ENCODE measurements at places on chromosomes 1 and 21.

DNA sequence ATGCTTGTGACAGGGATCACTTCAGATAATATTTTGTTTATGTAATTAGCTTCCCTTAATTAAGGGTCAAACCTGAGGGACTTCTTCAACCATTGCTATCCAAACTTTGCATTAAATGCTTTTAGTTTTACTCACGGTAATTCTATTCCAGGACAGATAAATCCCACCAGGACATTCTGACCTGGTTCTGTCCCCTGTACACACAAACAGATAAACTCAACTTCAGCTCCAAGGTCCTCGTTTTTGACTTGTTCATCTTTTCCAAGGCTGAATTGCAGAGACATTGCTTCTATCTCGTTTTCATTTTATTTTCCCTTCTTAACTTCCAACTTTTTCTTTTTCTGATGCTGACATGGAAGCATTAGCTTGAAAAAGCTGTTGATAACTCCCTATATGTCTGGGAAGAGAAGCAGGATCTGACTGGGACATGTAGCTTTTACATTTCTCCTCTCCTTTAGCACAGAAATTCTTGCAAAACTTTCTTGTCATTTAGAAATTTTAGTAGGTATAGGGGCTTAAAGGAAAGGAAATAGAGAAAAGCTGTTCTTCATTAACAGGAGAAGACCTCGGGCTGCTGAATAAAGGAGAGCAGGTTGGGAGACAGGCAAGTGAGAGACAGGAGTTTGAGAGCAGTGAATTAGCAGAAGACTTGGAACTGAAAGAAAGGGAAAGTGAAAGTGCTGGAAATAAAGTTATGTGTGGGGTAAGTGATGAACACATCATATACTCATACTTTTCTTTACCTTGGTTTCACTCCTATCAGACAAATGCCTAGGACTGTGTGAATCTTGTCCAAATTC is 231.7 kb upstream of the B3GALT2 start:
- peak overlapping the region; percentile 33 for H3K4me3 ChIP-seq
- H3K4me1 ChIP-seq = peaks cover 12% of the 10 kb centered on the region
- no peaks in the 10 kb centered on the region for H3K27me3 ChIP-seq
- no peaks in the 10 kb centered on the region for H3K36me3 ChIP-seq
- no peak overlapping the region for H3K27ac ChIP-seq

GRCh38 chr1:203996126-203996525 is 76.8 kb upstream of the SOX13 start:
- H3K27ac ChIP-seq = no peak overlapping the region
- no peaks in the 10 kb centered on the region for H3K36me3 ChIP-seq
- no peak for DNase-seq
- no peak overlapping the region for H3K4me3 ChIP-seq

DNA sequence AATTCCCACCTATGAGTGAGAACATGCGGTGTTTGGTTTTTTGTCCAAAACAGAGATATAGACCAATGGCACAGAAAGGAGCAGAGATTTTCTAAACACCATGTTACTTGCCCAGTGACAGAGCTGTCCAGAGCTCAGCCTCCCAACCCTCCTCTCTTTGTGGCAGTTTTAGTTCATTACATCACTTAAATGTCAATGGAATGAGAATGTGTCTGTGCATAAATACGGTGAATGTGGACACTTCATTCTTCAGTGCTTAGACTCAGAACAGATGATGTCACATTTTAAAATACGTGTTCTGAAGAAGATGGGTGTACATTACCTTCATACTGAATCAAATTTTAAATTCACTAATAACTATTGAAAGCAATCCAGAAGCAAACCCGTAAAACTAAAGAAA is 374.9 kb downstream of the DSCAM start:
- DNase-seq = no peak
- H3K4me3 ChIP-seq = no peak overlapping the region
- no peak overlapping the region for H3K27ac ChIP-seq
- no peaks in the 10 kb centered on the region for H3K27me3 ChIP-seq

DNA sequence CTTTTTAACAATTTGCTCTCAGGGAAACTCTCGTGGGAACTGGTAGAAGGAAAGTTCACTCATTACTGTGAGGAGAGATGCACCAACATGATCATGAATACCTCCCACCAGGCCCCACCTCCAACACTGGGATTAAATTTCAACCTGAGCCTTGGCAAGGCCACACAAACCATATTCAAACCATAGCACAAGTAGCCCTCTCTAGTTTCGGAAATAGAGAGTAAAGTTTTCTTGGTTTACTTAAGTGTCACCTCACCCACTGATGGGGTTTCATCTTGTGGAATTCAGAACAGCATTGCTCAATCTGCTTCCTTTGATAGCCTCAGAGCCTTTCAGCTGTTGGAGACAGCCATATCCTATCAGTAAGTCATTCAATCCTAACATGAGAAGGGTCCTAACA is 25.5 kb upstream of the CCSAP start:
- no peaks in the 10 kb centered on the region for H3K4me1 ChIP-seq
- DNase-seq = no peak
- H3K27me3 ChIP-seq = peaks cover 26% of the 10 kb centered on the region
- no peak overlapping the region for H3K27ac ChIP-seq
- H3K36me3 ChIP-seq = no peaks in the 10 kb centered on the region
- no peak overlapping the region for H3K4me3 ChIP-seq

DNA sequence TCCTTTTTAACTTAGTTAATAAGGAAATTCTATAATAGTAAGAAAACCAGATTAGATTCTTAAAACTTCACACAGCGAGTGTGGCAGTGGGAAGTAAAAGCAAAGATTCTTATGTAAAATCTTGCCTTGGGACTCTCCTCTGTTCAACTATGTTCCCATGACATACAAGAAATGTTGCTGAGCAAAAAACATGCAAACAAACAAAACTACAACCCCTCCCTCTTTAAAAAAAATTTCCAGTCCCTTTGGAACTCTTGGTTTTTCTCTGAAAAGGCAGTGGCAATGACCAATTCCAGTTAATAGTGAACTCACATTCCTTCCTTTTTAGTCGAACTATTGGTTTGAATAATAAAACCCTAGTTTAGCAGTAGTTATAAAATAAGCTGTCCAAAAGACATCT is 453.1 kb upstream of the ZRANB2 start:
- no peak overlapping the region for H3K4me3 ChIP-seq
- H3K27ac ChIP-seq = no peak overlapping the region
- no peaks in the 10 kb centered on the region for H3K36me3 ChIP-seq
- H3K27me3 ChIP-seq = no peaks in the 10 kb centered on the region
- no peak for DNase-seq

DNA sequence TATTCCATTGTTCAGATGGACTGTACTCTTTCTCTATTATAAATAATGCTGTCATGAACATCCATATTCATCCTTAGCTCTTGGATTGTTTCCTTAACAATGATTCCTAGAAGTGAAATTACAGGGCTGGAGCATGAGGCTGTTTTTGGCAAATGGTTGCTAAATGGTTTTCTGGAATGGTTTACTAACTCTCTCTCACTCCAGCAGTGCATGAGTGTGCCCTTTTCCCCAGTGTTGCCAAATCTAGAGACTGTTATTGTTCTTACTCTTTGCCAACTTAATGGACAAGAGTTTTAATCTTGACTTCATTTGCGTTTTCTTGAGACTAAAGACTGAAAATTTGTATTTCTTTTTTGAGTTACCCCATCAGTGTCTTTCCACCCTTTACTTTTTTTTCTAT is 113.0 kb downstream of the PAPPA2 start:
- no peaks in the 10 kb centered on the region for H3K36me3 ChIP-seq
- no peak overlapping the region for H3K27ac ChIP-seq
- no peak for DNase-seq
- no peaks in the 10 kb centered on the region for H3K27me3 ChIP-seq

- DNase-seq = no peak
- no peak overlapping the region for H3K27ac ChIP-seq
- H3K27me3 ChIP-seq = no peaks in the 10 kb centered on the region
- H3K4me3 ChIP-seq = no peak overlapping the region
Observed at GRCh38 chr1:23029337-23029736, 10.1 kb downstream of the KDM1A start.

DNA sequence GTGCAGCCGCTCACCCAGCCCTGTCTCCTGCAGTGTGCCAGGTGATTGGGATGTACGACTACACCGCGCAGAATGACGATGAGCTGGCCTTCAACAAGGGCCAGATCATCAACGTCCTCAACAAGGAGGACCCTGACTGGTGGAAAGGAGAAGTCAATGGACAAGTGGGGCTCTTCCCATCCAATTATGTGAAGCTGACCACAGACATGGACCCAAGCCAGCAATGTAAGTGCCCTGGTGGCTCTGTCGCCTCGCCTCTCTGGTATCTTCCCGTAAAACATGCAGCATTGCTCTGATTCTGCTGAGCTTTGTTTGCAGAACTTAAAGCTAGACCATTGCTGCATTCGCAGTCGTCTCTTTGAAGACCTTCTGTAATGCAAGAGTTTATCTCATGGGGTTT is 79.2 kb downstream of the ATP5PO start:
- no peak for DNase-seq
- no peak overlapping the region for H3K27ac ChIP-seq
- no peaks in the 10 kb centered on the region for H3K4me1 ChIP-seq
- H3K4me3 ChIP-seq = no peak overlapping the region

- H3K36me3 ChIP-seq = no peaks in the 10 kb centered on the region
- no peak overlapping the region for H3K27ac ChIP-seq
- no peaks in the 10 kb centered on the region for H3K4me1 ChIP-seq
- H3K4me3 ChIP-seq = no peak overlapping the region
Observed at GRCh38 chr1:53346814-53347176, 18.9 kb upstream of the LRP8 start.

GRCh38 chr1:7940745-7941436 is at the start of gene TNFRSF9:
Gene TNFRSF9, minus strand, starts transcription at chr1:7940839. Its CDS starts 845 bp downstream, at chr1:7939994.
- DNase-seq = no peak
- no peaks in the 10 kb centered on the region for H3K36me3 ChIP-seq
- H3K27ac ChIP-seq = no peak within 1 kb of the TSS
- H3K4me1 ChIP-seq = peaks cover 11% of the 10 kb centered on the region

GRCh38 chr1:117760069-117760468 is 154.2 kb downstream of the TENT5C start:
- H3K27me3 ChIP-seq = no peaks in the 10 kb centered on the region
- DNase-seq = no peak
- no peak overlapping the region for H3K4me3 ChIP-seq

DNA sequence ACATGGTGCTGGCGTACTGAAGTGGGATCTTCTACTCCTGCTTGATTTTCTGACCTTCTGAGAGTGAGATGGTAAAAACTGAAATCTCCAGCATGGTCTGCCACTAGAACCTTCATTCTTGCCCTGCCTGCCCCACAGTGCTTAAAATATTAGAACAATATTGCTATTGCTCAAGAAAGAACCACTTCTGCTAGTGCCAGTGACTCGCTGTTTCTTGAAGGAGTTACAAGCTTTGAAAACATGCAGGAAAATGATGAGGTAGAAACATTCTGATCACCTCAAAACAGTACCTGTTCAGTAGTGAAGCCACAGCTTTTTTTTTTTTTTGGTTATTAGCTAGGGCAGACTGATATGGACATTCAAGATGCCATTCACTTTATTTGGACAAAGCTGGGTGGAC is 95.3 kb downstream of the BACH1 start:
- H3K4me3 ChIP-seq = no peak overlapping the region
- no peaks in the 10 kb centered on the region for H3K4me1 ChIP-seq
- no peak for DNase-seq
- no peaks in the 10 kb centered on the region for H3K27me3 ChIP-seq

DNA sequence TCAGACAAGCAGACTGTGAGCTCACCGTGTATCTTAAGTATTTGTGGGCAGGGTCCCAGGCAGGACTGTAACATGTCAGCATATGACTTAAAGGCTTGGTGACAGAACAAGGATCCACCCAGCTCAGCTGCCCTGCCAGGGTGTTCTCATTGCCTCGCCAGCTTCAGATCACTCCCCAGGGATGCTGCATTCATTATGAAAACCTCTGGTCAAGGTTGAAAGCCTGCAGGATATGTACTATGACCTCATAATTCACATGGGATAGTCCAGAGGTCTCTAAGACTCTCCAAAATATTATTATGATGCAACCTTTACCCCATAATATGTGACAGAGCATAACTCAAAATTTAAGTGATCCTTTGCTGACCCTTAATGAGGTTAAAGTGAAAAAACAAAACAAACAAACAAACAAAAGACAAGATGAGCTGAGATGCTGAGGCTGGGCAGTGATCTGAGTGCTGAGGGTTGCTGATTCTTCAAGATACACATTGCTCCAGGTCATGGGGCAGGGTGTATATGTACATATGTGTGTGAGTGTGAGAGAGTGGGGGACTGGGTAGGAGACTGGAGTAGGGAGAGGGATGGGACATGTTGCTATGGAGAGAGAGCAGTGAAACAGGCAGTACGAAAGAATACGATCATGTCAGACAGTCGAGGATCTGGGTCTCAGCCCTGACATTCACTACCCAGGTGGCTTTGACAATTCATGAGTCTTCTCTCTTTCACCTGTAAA is 98.8 kb upstream of the DUSP10 start:
- H3K36me3 ChIP-seq = no peaks in the 10 kb centered on the region
- H3K4me3 ChIP-seq = no peak overlapping the region
- H3K4me1 ChIP-seq = peaks cover 23% of the 10 kb centered on the region
- H3K27me3 ChIP-seq = no peaks in the 10 kb centered on the region
